ENCODE measurements at places on chromosomes 11 and 22.

- DNase-seq: no peak
Measured at GRCh38 chr11:65808744-65809341, 22.0 kb downstream of the OVOL1 start.

GRCh38 chr22:28425211-28425610, 254.4 kb downstream of the TTC28 start:
- DNase-seq: no peak

GRCh38 chr11:59668188-59668949, 468 bp downstream of the PATL1 start:
- no peak for DNase-seq

GRCh38 chr22:46362203-46362933, 26.9 kb downstream of the TRMU start:
- no peak for DNase-seq

DNA sequence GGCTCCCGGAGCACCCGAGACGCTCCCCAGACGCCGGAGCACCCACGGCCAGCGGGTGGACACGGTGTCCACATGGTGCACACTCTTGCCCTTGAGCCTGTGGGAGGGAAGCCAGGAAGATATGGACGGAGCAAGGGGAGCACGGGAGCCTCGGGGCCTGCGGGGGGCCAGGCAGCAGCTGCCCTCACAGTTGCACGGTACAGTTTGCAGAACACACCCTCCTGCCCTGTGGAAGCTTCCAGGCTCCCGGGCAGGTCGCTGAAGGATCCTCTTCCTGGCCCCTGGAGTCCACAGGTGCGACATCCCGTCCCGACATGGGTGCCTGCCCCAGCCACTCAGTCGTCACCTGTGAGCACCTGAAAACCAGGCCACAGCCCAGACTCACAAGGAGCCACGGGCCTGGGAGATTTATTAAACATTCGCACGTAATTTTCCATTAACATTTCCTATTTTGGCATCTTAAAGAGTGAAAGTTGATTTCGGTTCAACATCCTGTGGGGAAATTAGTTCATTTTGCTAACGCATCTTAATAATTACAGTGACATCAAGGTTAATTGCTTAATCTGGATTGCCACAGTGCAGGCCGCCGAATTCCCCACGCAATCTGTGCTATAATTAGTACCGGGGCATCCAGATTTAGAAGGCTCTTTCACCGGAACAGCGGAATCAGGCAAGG, 253.3 kb downstream of the BRD1 start:
- no peak for DNase-seq

- DNase-seq: no peak
Measured at GRCh38 chr11:128133501-128133900, 453.9 kb downstream of the ETS1 start.

DNA sequence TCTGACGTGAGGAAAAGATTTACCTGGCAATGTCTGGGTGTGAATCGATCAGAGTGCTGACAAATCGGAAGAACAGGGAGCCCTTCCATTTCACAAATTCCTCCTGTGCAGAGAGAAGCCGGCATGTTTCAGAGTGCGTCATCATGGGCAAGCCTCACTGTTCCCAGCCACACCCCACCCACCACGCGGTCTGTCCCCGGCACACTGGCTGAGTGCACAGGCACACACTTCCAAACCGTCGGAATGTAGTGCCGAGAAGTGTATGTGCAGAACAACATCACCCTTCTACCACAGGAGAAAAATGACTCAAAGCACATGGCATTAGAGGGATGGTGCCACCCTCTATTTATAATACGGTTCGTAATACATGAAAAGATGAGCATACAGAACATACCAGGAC, 47.5 kb downstream of the NCAPD3 start:
- DNase-seq: no peak

GRCh38 chr11:2406878-2407410, 6.4 kb downstream of the TSSC4 start:
- no peak for DNase-seq

- DNase-seq: no peak
Measured at GRCh38 chr22:29098296-29098695, 25.5 kb downstream of the KREMEN1 start.

- DNase-seq: no peak
Measured at GRCh38 chr22:49880281-49880680, 26.6 kb downstream of the ZBED4 start.

DNA sequence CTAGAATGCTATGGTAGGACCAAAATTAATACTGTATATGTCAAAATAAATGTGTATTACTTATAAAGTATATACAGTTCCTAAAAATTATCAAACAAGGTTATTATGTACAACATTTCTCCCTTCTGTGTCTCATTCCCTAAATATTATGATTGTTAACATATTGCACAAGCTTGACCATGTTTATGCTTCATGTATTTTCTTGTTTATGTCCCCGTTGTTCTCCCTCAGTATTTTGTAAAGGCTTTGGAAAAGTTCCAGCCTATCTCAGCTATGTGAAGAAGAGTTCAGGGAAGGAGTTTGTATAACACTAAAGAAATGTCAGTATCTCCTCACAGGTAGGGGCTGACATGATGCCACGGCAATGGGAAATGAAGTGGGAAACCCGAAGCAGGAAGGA, 19.6 kb downstream of the ADM start:
- no peak for DNase-seq

DNA sequence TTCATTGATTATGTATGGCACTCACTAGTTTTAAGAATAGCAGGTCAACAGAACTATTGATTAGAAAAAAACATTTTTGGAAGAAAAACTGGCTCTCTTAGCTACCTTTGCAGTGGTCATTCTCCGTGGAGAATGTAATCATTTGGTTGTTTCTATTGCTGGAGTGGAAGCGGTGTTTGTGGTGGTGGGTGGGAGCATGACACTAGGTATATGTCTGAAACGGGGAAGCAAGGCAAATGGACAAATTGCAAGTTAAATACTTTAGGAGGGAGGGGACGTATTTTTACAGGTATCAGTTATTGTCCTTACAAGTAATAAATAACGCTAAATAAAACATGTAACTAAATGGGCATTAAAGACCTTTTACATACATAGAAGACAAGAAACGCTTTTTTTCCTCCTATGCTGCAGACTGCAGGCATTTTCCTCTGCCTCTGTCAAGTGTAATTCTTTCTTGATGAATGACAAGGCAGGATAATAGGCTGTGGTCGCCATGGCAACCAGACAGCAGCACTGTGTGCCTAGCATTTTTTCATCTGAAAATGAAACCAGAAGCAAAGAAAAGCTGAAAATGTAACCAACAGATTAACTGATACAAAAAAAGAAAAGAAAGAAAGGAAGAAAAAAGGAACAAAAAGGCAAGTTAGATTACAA, 46.2 kb downstream of the BLID start:
- no peak for DNase-seq

DNA sequence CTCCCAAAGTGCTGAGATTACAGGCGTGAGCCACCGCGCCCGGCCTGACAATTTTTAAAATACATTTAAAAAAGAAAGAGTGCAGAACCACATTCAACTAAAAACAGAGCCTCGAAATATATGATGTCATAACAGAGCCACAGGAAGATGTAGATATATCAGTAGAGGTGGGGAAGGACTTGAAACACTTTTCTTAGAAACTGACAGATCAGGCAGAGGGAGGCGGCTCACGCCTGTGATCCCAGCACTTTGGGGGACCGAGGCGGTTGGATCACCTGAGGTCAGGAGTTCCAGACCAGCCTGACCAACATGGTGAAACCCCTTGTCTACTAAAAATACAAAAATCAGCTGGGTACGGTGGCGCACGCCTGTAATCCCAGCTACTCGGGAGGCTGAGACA, 7.0 kb downstream of the MLC1 start:
- no peak for DNase-seq

DNA sequence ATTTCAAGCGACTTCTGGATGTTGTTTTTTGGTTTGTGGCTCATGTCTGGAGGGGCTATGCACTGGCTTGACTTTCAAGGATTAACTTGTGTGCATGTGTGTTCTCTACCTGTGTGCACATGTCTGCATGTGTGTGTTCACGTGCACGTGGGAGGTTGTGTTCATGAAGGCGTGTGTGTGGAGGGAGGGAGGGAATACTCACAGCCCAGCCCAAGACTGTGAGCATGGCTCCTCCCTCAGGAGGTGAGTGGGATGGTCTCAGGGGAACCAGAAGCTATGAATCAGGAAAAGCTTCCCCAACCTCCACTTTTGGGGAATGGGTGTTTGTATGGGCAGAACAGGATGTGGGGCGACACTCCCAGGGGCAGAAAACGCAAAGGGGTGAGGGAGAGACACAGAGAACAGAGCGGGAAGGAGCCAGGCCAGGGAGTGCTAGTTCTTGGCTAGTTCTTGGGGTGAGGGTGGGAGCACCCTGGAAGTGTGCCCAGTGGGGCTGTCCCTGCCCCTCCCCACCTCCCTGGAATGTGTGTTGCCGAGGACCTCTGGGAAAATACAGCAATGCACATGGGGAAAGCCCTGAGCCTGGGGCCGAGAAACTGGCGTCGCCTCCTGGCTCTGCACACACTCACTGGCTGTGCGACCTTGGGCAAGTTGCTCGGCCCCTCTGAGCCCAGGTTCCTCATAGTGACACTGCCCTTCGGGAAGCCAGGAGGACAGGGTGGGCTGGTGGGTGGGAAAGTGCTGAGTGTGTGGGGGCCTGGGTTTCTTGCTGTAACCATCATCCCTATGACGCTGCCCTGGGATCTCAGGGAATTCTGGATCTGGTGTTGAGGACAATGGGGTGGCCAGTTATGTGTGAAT, 16.9 kb upstream of the ALX4 start:
- DNase-seq: no peak

GRCh38 chr11:65470433-65471049, 28.3 kb upstream of the MALAT1 start:
- no peak for DNase-seq

- no peak for DNase-seq
Measured at GRCh38 chr11:44766112-44766971, 39.6 kb downstream of the TSPAN18 start.

- DNase-seq: no peak
Measured at GRCh38 chr11:78208257-78209165, 19.8 kb downstream of the USP35 start.

DNA sequence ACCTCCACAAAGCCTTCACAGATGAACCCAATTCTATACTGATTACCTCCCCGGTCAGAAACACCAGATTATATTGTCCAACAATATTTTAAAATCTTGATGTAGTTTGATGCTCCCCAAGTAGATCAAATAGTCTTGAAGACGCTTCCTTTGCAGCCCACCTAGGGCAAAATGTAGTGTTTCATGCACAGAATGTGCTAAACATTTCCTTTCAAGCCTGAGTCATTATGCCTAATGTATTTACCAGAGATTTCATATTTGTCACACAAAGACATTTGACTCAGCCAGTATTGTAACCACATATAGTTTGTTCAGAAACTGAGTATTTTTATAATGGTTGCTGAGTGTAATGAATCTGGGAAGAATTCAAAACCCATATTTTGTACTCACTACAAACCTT, 1396.8 kb downstream of the LRRC4C start:
- no peak for DNase-seq

DNA sequence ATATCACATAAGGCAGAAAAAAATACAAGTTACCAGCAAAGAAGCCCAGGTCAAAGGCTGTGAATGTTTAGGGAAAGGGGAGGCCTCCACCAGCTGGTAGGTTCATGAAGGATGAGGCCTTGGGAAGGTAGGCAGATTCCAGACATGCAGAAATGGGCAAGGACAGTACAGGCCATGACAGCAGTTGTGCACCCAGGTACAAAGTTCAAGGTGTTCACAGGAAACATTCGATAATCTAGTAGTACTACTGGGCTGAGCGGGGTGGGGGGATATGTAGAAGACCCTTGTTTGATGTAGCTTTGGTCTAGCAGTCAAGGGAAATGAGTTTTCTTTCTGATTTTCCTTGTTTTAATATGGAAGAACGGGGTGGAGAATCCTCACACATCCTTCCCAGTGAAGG, 152.8 kb upstream of the RASSF10 start:
- DNase-seq: no peak

DNA sequence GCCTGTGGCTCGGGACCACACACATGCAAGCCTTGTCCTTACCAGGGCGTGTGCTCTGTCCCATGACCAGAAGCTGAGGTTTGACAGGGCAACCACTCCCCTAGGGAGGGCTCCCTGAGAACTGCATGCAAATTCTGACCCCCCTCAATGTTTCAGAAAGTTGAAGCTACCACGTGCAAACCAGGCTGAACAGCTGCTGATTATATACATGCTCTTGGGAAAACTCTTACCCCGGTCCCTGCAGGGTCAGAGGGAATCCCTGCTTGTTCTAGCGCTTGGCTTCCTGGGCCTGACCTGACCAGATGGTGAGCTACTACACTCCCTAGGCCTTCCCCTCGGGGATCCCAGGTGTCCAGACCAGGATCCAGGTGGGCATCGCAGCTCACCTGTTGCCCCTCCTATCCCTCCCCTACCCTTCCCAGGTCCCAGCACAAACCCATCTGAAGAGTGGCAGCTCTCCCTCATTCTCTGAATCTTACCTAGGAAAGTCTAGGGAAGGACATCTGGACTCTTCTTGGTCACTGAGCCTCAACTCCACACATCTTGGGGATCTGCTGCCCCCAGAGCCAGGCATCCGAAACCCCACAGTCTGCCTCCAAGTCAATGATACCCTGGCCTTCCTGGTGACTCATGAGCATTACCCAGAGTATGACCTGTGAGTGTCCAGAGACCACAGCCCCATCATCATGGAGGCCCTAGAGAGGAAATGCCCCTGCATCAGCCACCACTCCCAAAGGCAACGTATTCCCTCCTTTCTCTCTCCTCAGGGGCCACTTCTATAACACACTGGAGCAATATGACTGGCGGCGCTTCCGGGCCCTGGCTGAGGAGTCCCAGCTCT, 61.5 kb downstream of the BTG4 start:
- DNase-seq: no peak

DNA sequence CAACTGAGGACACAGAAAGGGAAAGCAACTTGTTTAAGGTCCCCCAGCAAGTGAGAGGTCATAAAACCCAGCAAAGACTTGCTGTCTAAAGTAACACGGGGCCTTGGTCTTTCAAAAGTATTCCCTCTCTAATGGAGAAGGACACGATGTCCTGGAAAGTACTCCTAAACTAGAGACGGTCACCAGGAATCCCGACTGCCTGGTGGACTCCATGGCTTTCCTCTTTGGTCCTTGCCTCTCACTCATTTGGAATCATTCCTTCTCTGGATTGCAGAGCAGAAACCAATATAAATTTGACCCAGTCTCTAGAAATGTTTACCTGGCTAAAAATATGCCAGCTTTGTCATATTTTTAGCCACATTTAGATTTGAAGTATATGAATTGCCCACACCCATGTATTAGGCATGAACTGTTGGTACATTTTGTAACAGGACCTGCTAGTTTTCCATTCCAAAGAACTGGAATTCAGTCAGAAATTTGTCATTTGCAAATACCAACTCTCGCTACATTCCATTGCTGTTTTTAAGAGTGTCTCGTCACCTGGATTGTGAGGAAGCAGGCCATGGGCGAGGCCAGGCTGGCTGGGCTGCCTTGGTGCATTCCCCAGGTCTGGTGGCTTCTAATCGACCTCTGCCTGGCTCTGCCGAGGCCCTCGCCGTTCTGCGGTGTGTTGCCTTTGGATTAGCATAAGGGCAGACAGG, 12.9 kb downstream of the NAV2 start:
- DNase-seq: no peak

- DNase-seq: no peak
Measured at GRCh38 chr11:108693852-108694251, 29.0 kb downstream of the DDX10 start.

GRCh38 chr11:19237381-19237780, 3.4 kb downstream of the E2F8 start:
- no peak for DNase-seq

GRCh38 chr11:111179184-111179910, 66.2 kb upstream of the POU2AF2 start:
- no peak for DNase-seq
